ENCODE measurements at places on chromosomes 6 and 20.

DNA sequence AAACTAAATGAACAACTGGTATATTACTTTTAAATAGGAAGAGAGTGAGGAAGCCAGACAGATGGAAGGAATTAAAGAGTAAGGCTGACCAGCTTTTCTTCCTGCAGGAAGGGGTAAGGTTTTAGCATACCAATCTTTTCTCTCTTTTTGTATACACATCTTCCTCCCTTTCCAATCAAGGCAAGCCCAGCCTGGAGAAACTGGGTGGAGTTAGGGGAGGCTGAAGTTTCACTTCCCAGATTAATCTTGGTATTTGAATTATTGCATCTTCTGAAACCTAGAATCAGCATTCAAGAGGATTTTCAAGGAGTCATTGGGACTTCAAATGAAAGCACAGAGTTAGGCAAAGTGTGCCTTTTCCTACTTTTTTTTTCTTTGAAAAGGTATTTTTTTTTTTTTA is 33.1 kb downstream of the TMEM14A start:
- DNase-seq, result no peak

- no peak for DNase-seq
Measured at GRCh38 chr6:131172222-131172621, 37.0 kb downstream of the AKAP7 start.

- DNase-seq, result no peak
Measured at GRCh38 chr20:38387953-38388352, 41.7 kb downstream of the LBP start.

DNA sequence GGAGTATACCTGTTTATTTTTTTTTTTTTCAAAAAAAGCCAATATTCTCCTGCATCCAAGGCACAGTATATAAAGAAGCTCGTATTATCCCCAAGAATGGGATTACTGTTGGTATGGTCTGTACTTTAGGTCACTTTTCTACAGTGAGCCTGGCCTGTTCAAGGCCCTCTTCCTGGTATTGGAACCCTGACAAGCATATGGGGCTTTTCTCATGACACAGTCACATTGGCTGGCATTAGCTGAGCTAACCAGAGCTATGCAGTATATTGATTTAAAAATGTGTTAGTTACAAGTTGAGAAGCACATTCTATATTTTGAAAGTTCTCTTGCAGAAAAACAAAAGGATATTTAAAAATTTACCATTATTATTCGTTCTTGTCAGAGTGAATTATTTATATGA is 48.0 kb downstream of the MCHR2 start:
- DNase-seq, result no peak

GRCh38 chr6:158538741-158539140 is 21.1 kb upstream of the TMEM181 start:
- DNase-seq, result no peak

DNA sequence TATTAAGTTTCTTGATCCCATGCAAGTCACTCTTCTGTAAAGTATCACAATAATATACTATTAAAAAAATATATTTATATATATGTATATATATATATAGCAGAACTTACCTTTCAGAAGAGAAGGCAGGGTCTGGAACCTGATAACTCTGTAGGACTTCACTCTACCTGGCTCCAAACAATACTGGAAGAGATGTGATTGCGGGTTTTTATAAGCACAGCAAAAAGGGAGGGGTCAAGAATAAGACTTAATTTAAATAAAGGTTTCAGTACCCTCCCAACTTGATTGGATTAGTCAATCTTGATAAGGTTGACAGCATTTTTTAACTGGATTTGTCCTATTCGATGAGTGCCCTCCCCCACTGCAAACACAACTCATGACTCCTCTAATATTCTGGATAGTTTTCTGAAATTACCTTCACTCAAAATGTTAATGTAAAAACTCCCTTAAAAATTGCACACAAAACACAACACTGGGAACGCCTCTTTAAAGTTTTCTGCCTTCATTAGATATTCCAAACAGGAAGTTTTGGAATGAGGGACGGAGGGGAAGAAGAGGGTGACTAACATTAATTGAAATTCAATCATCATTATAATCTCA is 4.0 kb upstream of the ZNF217 start:
- no peak for DNase-seq

GRCh38 chr20:18692447-18692846 is 104.6 kb downstream of the DTD1 start:
- DNase-seq, result no peak

DNA sequence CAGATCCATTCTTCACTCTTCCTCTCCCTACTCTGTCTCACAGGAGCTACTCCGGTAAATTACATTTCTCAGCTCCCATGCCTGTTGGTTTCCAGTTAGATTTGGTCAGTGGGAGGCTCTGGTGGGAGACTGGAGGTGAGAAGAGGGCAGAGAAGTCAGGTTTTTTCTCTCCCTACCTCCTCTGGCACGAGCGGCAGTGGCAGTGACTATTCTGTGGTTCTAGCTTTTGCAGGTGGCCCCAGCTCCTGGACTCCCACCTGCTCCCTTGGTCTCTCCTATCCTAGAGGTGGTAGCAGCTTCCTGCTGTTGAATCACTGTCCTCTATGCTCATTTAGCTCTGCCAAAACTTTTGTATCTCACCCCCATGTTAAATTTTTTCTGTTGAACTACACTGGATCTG is 17.9 kb downstream of the TLDC2 start:
- DNase-seq, result no peak

DNA sequence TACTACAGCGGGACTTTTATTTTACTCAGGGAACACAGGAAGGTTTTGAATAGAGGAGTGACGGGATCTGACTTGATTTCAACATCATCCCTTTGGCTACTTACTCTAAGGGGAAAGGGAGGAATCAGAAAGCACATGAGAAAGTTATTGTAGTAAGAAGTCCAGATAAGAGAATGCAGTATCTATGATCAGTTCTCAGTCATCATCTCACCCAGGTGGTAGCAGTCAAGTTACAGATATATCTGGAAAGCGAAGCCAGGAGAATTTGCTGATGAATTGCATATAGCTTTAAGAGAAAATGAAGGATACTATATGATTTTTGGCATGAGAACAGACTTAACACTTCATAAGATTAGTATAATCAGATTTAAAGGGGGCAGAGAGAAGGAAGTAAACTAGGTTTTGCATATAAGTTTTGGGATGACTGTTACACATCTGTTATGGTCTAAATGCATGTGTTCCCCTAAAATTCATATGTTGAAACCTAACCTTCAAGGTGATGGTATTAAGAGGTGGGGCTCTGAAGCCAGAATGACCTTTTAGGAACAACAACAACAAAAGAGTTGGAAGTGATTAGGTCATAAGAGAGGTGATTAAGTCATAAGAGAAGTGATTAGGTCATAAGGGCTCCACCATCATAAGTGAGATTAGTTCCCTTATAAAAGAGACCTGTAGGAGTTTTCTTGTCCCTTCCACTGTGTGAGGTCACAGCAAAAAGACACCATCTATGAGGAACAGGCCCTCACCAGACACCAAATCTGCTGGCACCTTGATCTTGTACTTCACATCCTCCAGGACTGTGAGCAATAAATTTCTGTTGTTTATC is 6.7 kb downstream of the RAD21L1 start:
- DNase-seq, result no peak

DNA sequence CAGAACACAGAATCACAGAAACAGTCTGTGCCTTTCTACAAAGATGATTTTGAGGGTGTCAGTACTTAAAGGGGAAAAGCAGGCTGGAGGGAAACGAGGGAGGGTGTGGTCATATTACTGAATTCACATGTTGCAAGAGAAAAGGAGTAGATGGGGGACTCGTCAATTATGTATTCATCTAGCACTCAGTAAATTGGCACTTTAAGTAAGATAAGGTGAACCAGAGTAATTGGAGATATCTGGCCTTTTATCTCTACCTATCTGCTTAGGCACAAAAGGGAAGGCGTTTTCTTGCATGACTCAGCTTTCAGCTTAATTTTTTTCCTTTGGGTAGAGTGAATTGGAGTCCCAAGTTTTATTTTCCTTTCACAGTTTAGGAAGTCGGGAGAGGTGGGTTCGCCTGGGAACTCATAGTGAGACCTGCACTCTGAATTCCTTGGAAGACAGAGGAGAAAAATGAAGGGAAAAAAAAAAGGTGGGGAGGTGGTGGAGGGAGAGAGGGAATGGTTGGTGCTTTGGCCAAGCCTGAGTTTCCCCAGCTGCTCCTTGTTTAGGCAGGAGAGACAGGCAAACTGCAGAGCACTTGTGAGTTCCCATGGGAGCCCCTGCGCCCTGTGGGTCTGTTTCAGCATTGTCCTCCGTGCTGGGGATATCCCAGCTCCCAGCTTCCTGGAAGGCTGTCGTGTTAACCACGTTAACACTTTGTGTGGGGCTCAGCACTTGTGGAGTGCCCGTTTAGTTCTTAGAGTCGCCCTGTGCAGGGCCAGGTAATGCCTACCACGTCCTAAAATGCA is 19.7 kb upstream of the GTSF1L start:
- no peak for DNase-seq

- no peak for DNase-seq
Measured at GRCh38 chr6:78916411-78916810, 49.1 kb downstream of the IRAK1BP1 start.

DNA sequence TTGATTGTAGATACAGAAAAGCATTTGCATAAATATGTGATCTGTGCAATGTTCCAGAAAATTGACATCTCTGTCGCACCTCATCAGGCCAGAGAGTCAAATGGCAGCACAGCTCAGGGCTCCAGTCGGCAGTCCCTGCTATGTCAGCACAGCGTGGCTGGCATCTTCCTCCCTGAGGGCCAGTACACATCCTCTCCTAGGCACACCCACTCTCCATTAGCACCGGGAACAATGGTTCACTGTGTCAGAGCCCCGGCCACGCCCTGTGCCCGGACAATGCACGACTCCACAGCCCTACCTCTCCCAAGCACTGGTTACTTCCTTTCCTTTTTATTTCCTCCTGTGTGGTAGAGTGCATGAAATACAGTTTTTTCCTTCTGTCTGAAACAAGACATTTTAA is 114.9 kb downstream of the FOXC1 start:
- peak; percentile 27 for DNase-seq

DNA sequence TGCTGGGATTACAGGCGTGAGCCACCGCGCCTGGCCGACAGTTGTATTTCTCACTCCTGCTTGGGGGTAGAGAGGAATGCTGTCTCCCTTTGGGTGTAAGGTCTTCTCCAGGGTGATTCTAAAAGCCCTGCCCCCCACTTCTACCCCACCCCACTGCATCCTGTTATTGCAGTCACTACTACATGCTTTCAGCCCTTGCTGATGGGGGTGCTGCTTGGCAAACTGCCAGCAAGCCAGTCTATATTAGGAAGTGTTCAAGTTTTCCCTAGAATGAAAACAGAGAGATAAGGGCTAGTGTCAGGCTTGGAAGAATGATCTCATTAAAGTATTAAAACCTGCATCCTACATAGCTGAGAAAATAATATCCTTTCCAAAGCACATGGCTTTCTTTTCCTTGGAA is 31.3 kb downstream of the TTI1 start:
- DNase-seq, result no peak

DNA sequence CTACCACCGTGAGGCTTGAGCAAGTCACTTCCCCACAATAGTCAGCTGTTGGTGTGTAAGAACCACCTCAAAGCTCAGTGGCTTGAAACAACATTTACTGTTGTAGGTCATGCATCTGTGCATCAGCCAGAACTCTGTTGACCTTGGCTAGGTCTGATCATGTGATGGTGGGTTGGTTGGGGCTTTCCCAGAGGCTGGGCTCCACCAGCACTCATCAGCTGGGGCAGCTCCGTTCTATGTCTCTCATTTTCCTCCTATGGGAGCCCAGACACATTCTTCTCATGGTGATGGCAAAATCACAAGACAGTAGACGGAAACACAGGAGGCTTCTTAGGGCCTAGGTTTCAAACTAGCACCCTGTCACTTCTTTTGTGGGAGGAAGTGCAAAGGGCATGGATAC is 42.8 kb upstream of the PSMF1 start:
- DNase-seq, result no peak

DNA sequence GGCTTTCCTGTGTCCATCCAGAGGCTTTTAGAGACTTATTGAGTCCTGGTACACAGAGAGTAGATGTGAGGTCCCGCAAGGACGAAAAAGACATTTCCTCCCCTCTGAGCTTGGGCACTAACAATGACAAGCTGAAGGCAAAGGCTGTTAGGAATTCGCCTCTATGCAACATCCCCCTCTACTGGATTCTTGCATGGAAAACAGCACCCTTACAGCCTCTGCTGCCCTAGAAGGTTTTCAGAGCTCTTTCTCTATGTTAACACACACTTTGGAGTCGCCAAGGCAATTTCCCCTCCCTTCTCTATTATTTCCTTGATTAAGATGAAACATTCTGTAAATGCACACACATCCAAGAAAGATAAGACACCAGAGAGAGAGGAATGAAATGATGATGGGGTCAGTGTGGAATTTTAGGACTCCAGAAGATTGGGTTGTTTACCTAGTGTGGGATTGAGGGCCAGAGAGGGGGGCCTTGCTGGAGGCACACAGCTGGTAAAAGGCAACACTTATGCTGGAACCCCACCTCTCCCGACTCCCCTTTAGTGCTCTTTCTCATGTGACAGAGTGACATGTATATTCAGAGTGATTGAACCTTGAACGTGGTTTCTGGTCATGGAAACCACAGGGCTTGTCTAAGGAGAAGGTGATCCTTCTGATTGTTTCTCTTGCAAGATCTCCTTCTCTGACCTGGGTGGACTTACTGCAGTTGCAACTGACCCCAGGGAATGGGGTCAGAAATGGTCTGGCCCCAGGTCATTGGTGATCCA is 300.7 kb downstream of the CLIC5 start:
- no peak for DNase-seq

GRCh38 chr6:166554316-166554715 is 32.2 kb downstream of the RAMACL start:
- no peak for DNase-seq

DNA sequence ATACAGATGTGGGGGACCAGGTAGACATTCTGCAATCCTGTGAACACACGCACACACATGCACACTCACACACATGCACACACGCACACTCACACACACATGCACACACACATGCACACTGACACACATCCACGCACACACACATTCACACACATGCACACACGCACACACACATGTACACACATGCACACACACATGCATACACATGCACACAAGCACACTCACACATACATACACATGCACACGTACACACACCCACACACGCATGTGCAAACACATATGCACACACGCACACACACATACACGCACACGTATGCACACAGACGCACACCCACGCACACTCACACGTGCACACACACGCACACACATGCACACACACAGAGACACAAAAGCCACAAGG is 14.3 kb upstream of the GGTLC1 start:
- no peak for DNase-seq

DNA sequence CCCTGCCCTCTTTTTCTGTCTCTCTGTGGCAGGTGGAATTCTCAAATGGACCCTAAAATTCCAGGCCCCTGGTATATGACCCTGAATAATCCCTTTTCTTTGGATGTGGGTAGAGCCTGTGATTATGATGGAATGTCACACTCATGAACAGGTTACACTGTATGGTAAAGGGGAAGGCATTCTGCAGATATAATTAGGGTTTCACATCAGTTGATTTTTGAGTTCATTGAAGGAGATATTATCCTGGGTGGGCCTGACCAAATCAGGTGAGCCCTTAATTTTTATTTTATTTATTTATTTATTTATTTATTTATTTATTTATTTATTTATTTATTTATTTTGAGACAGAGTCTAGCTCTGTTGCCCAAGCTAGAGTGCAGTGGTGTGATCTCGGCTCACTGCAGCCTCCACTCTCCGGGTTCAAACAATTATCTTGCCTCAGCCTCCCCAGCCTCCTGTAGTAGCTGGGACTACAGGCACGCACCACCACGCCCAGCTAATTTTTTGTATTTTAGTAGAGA is 13.7 kb upstream of the STMND1 start:
- DNase-seq, result no peak

GRCh38 chr6:153944201-153944600 is 94.8 kb upstream of the OPRM1 start:
- no peak for DNase-seq

Data from HL-60 (cell line).